T-helper 9 cell (primary cell): ENCODE measurements at places on chromosomes 1 and 21.

- no peak for DNase-seq
Measured at GRCh38 chr1:94280541-94280940, 43.2 kb upstream of the ARHGAP29 start.

GRCh38 chr1:110728388-110729001 lies 53.8 kb upstream of the KCNA3 start:
- no peak for DNase-seq

GRCh38 chr1:61109158-61109557 lies 26.8 kb downstream of the NFIA start:
- no peak for DNase-seq

DNA sequence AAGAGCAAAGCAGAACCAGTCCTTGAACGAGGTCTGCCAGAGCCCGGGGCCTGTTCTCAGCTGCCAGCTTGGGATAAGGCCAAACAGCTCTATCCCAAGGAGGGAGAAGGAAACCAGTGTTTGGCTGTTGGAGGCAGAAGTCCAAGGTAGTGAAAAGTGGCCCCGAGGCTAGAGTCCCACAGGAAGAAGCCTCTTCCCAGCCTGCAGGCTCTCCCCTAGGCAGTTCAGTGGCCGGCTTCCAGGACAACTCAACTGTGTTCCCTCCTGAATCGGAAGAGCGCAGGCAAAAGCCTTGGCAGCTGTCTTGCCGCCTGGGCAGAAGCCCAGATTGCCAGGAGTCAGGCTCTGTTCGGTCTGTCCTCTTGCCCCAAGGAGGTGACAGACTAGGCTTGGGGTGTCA lies 19.3 kb downstream of the QSOX1 start:
- DNase-seq: no peak

GRCh38 chr1:173205146-173206051 lies 1.7 kb downstream of the TNFSF4 start:
- peak; percentile 1 for DNase-seq

- no peak for DNase-seq
Measured at GRCh38 chr21:45016031-45016405, 58.4 kb upstream of the ADARB1 start.

- no peak for DNase-seq
Measured at GRCh38 chr1:204868340-204868700, 2.3 kb upstream of the NFASC start.

- DNase-seq: no peak
Measured at GRCh38 chr1:67191668-67192520, 25.6 kb downstream of the IL23R start.

GRCh38 chr1:111272081-111272480 lies 18.6 kb upstream of the CHIA start:
- no peak for DNase-seq
